Osteocyte (in vitro differentiated cells): ENCODE measurements at places on chromosomes 2 and 18.

- peak overlapping the region; percentile 96 for H3K27ac ChIP-seq
- no peaks in the 10 kb centered on the region for H3K27me3 ChIP-seq
- H3K36me3 ChIP-seq, result no peaks in the 10 kb centered on the region
- peaks cover 44% of the 10 kb centered on the region for H3K4me1 ChIP-seq
- DNase-seq, result no peak
These were observed 1.9 kb upstream of the SH3BP4 start for GRCh38 chr2:234949762-234950434.

DNA sequence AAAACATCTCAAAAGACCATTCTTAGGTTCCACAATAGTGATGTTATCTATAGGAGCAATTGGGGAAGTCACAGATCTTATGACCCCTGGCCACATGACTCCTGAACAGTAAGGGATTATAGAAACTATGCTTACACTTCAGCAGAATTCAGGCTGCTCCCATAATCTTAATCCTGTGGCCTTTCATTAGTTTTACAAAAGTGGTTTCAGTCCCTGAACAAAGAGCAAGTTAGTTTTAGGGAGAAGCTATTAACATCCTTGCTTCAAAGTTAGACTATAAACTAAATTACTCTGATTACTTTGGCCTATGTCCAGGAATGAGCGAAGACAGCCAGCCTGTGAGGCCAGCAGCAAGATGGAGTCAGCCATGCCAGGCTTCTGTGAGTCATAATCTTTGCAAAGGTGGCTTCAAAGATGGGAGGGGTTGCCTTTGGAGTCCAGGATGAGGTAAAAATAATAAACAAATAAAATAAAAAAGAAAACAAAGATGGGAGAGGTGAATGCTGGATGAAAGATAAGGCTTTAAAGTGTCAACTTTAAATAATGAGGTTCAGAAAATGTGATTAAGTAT, 168.7 kb upstream of the NDUFV2 start:
- no peak overlapping the region for H3K4me3 ChIP-seq
- peaks cover 10% of the 10 kb centered on the region for H3K4me1 ChIP-seq
- no peak overlapping the region for H3K27ac ChIP-seq
- no peaks in the 10 kb centered on the region for H3K36me3 ChIP-seq

GRCh38 chr2:165645930-165646831, 147.9 kb downstream of the GALNT3 start:
- peaks cover 2% of the 10 kb centered on the region for H3K27me3 ChIP-seq
- peaks cover 16% of the 10 kb centered on the region for H3K4me1 ChIP-seq
- H3K4me3 ChIP-seq, result no peak overlapping the region
- peak overlapping the region; percentile 64 for H3K27ac ChIP-seq
- no peaks in the 10 kb centered on the region for H3K36me3 ChIP-seq
- no peak for DNase-seq

- DNase-seq, result no peak
- H3K4me3 ChIP-seq, result no peak overlapping the region
- no peaks in the 10 kb centered on the region for H3K27me3 ChIP-seq
- no peaks in the 10 kb centered on the region for H3K36me3 ChIP-seq
These were observed 187.6 kb downstream of the DOK6 start for GRCh38 chr18:69588301-69588700.

DNA sequence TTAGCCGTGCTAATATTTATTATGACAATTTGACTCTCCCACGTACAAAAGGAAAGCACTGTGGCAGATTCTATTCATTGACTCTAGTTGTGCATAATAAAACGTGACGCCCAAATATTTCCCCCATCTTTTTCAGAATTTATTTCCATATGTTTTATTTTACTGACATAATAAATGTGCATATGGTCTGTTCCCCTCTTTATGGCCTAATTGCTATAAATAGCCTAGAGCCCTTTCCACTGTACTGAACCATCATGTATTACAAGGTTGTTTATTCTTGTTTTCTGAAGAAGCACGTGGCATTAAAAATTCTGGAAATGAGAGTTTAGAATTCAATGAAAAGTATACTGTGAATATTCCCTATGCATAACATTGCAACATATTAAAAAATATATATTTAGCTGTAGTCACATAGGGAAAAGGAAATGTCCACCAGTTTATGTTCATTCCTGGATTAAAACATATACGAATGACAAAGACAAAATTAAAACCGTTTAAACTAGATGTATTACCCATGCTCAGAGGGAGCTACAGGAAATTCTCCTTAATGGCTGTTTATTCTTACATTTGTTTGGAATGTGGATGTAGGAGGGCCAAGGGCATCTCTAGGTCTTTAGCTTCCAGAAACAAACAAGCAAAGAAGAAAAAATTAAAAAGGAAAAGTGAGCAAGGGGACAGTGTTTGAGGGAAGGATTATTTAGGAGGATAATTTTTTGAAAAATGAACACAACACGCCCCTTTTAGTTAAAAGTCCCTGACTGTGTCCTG, 122.1 kb upstream of the MMADHC start:
- H3K27me3 ChIP-seq, result no peaks in the 10 kb centered on the region
- no peak for DNase-seq
- peaks cover 7% of the 10 kb centered on the region for H3K4me1 ChIP-seq
- no peak overlapping the region for H3K27ac ChIP-seq

DNA sequence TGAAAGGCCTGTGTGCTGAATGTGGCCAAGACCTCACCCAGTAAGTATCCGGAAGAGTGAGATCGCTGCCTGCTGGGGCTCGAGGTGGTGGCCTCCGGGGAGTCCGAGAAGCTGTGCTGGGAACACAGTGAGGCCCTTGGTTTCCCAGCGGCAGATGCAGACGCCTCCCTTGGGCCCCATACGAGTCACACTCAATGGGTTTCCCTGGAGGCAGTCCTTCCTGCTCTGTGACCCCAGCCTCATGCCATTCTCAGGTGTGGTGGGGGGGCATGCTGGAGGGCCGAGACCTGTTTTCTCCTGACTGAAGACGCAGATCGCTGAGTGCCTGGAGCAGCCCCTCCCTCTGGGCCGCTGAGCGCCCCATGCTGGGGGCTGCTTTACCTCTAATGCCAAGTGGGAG, 15.7 kb downstream of the CTDP1 start:
- no peaks in the 10 kb centered on the region for H3K27me3 ChIP-seq
- H3K27ac ChIP-seq, result no peak overlapping the region
- DNase-seq, result no peak
- no peak overlapping the region for H3K4me3 ChIP-seq
- H3K36me3 ChIP-seq, result peaks cover 21% of the 10 kb centered on the region
- H3K4me1 ChIP-seq, result peaks cover 20% of the 10 kb centered on the region
